ENCODE measurements at places on chromosomes 7 and 10.

GRCh38 chr10:62147425-62147824, 121.2 kb downstream of the RTKN2 start:
- DNase-seq: no peak

DNA sequence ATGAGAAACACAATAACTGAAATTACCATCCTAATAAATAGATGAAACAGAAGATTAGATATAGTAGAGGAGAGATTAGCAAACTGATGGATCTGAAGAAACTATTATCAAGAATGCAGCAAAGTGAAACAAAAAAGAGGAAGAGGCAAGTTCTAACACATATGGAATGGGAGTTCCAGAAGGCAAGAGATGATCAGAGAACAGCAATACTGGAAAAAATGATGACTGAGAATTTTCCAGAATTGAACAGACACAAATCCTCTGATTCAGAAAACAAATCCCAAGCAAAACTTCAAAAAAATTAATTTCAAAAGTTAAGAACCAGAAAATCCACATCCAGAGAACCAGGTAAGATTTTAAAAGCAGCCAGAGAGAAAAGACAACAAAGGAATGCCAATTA, 20.2 kb upstream of the CYREN start:
- DNase-seq: no peak

GRCh38 chr10:31921031-31921430, 7.6 kb downstream of the ARHGAP12 start:
- no peak for DNase-seq

- no peak for DNase-seq
Measured at GRCh38 chr10:74955796-74956195, 129.4 kb downstream of the KAT6B start.
